ENCODE measurements at places on chromosomes 2 and 18. TPM values are rescaled to one million over a fixed set of nuclear protein-coding genes. Genes with fewer than 3 reads are reported as not detected.
A peak's percentile ranks its signal among the peaks of the same experiment; 100 is the strongest.

Gene TOGARAM2
- under 0.01 TPM for polyA plus RNA-seq

DNA sequence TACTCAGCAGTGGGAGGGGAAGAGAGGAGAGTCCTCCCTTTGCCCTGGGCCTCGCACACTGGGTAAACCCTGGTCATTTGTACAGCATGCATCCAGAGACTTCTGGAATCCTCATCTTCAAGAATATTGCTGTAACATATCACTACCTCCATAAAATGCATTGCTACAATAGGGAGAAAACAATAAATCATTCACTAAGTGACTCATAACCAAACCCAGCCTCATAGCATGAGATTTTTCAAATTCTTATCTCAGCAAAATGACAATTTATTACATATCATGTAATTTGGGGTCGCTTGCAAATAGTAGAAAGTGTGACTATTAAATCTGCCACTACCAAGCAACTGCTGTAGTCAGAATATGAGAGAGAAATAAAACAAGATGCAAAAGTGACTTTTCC is 189.4 kb downstream of the ALK start:
- no peak overlapping the region for H3K4me3 ChIP-seq
- H3K27me3 ChIP-seq: no peaks in the 10 kb centered on the region
- H3K4me1 ChIP-seq: no peaks in the 10 kb centered on the region
- no peaks in the 10 kb centered on the region for H3K36me3 ChIP-seq
- no peak for DNase-seq

- H3K4me1 ChIP-seq: no peaks in the 10 kb centered on the region
- H3K36me3 ChIP-seq: no peaks in the 10 kb centered on the region
- DNase-seq: no peak
- H3K4me3 ChIP-seq: no peak overlapping the region
- no peaks in the 10 kb centered on the region for H3K27me3 ChIP-seq
- H3K27ac ChIP-seq: no peak overlapping the region
Measured at GRCh38 chr18:30682672-30683071, 359.9 kb downstream of the DSC3 start.

DNA sequence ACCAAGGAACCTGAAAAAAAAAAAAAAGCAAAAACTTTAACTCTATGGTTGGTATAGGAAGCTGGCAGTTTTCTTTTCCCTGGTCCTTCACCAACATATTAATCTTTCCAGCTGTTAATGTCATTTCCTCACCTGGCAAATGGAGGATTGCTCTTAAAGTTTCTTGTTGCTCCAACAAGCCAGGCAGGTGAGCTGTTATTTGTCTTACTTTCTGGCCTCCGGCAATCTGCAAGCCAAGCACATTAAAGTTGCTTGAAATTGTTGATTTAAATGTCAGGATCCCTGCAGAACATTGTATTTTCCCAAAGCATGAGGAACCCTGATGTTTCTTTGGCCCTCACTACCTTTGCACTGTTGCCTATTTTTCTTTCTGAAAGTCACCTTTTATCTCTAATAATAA is 664.9 kb downstream of the METTL4 start:
- DNase-seq: no peak
- H3K36me3 ChIP-seq: no peaks in the 10 kb centered on the region
- no peak overlapping the region for H3K4me3 ChIP-seq
- no peaks in the 10 kb centered on the region for H3K4me1 ChIP-seq

Gene INPP5D
- 10.4 TPM for polyA plus RNA-seq

GRCh38 chr2:36338827-36339145 is 16.8 kb upstream of the CRIM1 start:
- no peak for DNase-seq
- no peaks in the 10 kb centered on the region for H3K4me1 ChIP-seq
- H3K27me3 ChIP-seq: no peaks in the 10 kb centered on the region
- H3K27ac ChIP-seq: no peak overlapping the region
- no peaks in the 10 kb centered on the region for H3K36me3 ChIP-seq
- H3K4me3 ChIP-seq: no peak overlapping the region

GRCh38 chr18:47877892-47878291 is 52.6 kb downstream of the SMAD2 start:
- peaks cover 3% of the 10 kb centered on the region for H3K36me3 ChIP-seq
- H3K27me3 ChIP-seq: no peaks in the 10 kb centered on the region
- no peak overlapping the region for H3K4me3 ChIP-seq

GRCh38 chr18:14104201-14104600 is 28.0 kb downstream of the ZNF519 start:
- DNase-seq: no peak
- no peak overlapping the region for H3K27ac ChIP-seq
- no peaks in the 10 kb centered on the region for H3K27me3 ChIP-seq
- peaks cover 2% of the 10 kb centered on the region for H3K36me3 ChIP-seq

Gene UNC80
- polyA plus RNA-seq: 0.40 TPM

Gene SPAG16
- polyA plus RNA-seq: 15.4 TPM

DNA sequence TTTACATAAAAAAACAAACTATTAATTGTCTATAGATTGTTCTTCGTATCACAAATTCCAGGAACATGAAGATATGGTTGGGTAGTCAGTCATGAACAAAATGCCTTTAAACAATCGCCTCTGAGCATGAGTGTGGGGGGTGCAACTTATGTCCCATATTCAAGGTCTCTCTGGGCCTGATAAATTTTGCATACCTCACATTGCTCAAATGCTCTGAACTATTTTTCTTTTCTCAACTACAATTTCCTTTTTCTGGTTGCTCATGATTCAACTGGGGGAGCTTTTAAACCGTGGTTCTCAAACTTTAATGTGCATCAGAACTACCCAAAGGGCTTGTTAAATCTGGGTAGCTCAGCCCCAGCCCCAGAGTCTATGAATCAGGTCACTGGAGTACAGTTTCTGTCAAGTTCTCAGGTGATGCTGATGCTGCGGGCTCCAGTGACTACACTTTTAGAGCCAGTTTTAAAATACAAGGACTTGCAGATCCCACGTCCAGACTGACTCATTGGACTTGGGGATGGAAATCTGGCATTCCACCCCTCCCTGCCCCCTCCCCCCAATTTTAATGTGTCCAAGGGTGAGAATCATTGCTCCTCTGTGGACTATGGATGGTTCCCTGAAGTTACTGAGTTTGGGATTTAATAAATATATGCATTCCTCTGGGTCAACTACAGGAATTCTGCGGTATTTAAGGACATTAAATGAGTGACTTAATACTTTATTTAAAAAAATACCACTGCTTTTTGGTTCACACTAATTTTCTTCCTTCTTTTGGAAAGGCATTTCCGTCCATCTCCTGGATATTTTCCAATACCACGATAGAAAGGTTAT is 1.5 kb upstream of the GPD2 start:
- H3K36me3 ChIP-seq: no peaks in the 10 kb centered on the region
- H3K4me3 ChIP-seq: peak overlapping the region; percentile 85
- H3K4me1 ChIP-seq: peaks cover 18% of the 10 kb centered on the region
- peak overlapping the region; percentile 99 for H3K27ac ChIP-seq
- H3K27me3 ChIP-seq: no peaks in the 10 kb centered on the region

- peaks cover 3% of the 10 kb centered on the region for H3K36me3 ChIP-seq
- DNase-seq: no peak
- no peaks in the 10 kb centered on the region for H3K27me3 ChIP-seq
- peaks cover 14% of the 10 kb centered on the region for H3K4me1 ChIP-seq
- H3K4me3 ChIP-seq: no peak overlapping the region
- H3K27ac ChIP-seq: no peak overlapping the region
Measured at GRCh38 chr18:24219561-24220317, 80.9 kb downstream of the CABYR start.

Gene NYAP2
- polyA plus RNA-seq: 0.12 TPM

DNA sequence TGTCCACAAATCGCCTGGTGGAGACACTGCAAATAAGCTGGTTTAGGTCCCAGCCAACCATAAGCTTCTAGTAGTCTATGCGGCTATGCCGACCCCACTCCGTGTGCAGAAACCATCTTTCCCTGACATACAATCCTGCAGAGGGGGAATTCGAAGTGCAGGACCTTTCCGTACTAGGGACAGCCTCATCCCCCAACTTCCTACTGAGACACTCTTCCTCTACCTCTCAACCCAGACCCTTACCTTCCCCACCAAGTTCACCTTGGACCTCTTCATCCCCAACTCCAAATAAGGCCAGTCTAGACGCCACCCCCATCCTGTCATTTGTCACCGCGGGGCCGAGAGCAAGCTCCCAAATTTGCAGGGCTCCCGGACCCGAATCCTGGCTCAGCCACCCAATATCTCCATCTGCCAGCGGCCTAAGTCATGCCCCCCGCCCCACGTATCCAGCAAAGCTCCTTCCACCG is 496 bp downstream of the SUCLG1 start:
- peak overlapping the region; percentile 87 for H3K27ac ChIP-seq
- no peaks in the 10 kb centered on the region for H3K27me3 ChIP-seq
- peak overlapping the region; percentile 90 for H3K4me3 ChIP-seq
- peaks cover 2% of the 10 kb centered on the region for H3K36me3 ChIP-seq
- DNase-seq: peak; percentile 61
- peaks cover 6% of the 10 kb centered on the region for H3K4me1 ChIP-seq

- no peak overlapping the region for H3K27ac ChIP-seq
- no peaks in the 10 kb centered on the region for H3K4me1 ChIP-seq
- no peak for DNase-seq
- no peaks in the 10 kb centered on the region for H3K36me3 ChIP-seq
- no peaks in the 10 kb centered on the region for H3K27me3 ChIP-seq
Measured at GRCh38 chr2:111239107-111239506, 118.4 kb downstream of the BCL2L11 start.

DNA sequence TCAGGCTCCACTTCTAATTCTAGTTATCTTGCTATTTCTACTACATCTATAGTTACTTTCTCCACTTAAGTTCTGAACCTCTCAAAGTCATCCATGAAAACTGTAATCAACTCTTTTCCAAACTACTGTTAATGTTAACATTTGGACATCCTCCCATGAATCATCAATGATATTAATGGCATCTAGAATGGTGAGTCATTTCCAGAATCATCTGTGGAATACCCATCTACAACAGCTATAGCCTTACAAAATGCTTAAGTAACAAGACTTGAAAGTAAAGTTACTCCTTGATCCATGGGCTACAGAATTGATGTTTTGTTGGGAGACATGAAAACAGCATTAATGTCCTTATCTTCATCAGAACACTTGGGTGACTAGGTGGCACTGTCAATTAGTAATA is 35.4 kb downstream of the BARD1 start:
- no peaks in the 10 kb centered on the region for H3K4me1 ChIP-seq
- peaks cover 2% of the 10 kb centered on the region for H3K36me3 ChIP-seq
- no peak overlapping the region for H3K27ac ChIP-seq
- no peak overlapping the region for H3K4me3 ChIP-seq

DNA sequence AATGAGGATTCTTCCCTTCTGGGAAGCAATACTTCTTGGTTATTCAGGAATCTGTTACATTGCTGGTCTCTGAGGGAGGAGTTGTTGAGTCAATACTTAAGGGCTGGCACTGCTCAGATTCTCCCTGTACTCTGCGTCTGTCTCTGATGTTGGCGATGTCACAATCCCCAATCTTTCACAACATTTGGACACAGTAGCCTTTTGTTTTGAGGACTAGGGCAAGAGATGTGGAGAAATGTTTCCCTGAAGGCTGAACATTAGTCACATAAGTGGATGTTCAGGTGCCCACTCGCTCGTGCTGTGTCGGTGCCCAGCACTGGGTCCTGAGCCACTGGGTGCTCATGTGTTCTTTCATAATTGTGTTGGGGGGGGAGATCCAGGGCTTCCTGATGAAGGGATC is 55.0 kb downstream of the MAPK4 start:
- no peak for DNase-seq
- no peak overlapping the region for H3K27ac ChIP-seq

GRCh38 chr2:86417961-86418360 is 23.2 kb upstream of the KDM3A start:
- no peak overlapping the region for H3K4me3 ChIP-seq
- H3K27me3 ChIP-seq: no peaks in the 10 kb centered on the region
- no peak overlapping the region for H3K27ac ChIP-seq
- H3K4me1 ChIP-seq: no peaks in the 10 kb centered on the region
- DNase-seq: no peak

Data from small intestine (tissue), 16 donors.